Natural killer cell (primary cell): ENCODE measurements at places on chromosomes 5 and 9. TPM values are rescaled to one million over a fixed set of nuclear protein-coding genes. Genes with fewer than 3 reads are reported as not detected.

DNA sequence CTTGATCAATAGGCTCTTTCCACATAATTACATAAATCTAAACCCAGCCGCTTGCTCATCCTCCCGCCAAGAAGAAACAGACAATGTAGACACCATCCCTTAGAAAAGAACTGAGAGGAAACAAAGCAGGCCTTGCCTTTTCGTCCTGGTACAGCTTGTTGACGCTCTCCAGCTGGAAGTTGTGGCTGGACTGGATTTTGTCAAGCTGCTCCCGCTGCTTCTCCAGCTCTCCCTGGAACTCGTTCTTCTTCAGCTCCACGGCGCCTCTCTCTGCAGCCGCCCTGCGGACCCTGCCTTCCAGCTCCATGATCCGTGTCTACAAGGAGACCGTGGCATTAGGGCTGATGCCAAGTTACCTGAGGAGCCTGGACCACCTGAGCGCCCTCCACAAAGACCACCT is 22.1 kb downstream of the GOLM1 start:
- H3K27me3 ChIP-seq = no peaks in the 10 kb centered on the region
- no peak overlapping the region for H3K4me3 ChIP-seq
- H3K27ac ChIP-seq = no peak overlapping the region
- no peak for DNase-seq
- H3K36me3 ChIP-seq = no peaks in the 10 kb centered on the region

- H3K4me3 ChIP-seq = no peak overlapping the region
- no peaks in the 10 kb centered on the region for H3K36me3 ChIP-seq
Observed at GRCh38 chr5:76788362-76788761, 30.5 kb upstream of the F2RL1 start.

Gene GMCL2
- total RNA-seq = not detected

DNA sequence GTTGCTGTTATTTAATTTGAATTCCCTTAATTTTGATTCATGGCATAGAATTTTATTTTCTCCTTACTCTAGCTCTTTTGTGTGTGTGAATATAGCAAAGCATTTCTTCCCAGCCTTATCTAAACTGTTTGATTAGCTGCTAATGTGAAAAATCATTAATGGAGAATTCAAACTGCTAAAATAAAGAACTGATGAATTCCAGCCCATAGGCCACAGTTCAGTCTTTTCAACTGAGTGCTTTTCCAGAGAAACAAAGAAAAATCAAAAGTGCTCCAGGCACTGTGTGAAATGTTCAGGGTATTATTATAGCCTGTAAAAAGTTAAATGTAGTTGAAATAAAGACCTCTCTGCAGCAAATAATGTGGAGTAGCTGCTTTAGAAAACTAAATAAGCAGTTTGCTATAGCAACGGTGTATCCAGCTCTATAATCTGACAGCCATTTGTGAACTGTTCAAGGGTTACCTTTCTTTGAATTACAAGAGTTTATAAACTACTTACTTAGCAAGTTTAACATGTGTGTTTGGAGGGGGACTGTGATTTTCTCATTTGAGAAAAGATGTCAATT is 123.8 kb downstream of the GIN1 start:
- DNase-seq = no peak
- no peaks in the 10 kb centered on the region for H3K27me3 ChIP-seq
- H3K4me1 ChIP-seq = no peaks in the 10 kb centered on the region
- H3K4me3 ChIP-seq = no peak overlapping the region

GRCh38 chr5:146725025-146725424 is 153.5 kb downstream of the PPP2R2B start:
- no peaks in the 10 kb centered on the region for H3K27me3 ChIP-seq
- DNase-seq = no peak
- no peaks in the 10 kb centered on the region for H3K4me1 ChIP-seq
- H3K36me3 ChIP-seq = no peaks in the 10 kb centered on the region
- H3K4me3 ChIP-seq = no peak overlapping the region
- no peak overlapping the region for H3K27ac ChIP-seq

GRCh38 chr5:53882006-53882675 is 321.7 kb downstream of the NDUFS4 start:
- DNase-seq = no peak
- no peak overlapping the region for H3K4me3 ChIP-seq
- H3K27me3 ChIP-seq = no peaks in the 10 kb centered on the region

- peaks cover 14% of the 10 kb centered on the region for H3K4me1 ChIP-seq
- DNase-seq = peak; percentile 28
- H3K27ac ChIP-seq = no peak overlapping the region
- no peak overlapping the region for H3K4me3 ChIP-seq
Observed at GRCh38 chr9:77982581-77983319, 48.9 kb downstream of the GNAQ start.

DNA sequence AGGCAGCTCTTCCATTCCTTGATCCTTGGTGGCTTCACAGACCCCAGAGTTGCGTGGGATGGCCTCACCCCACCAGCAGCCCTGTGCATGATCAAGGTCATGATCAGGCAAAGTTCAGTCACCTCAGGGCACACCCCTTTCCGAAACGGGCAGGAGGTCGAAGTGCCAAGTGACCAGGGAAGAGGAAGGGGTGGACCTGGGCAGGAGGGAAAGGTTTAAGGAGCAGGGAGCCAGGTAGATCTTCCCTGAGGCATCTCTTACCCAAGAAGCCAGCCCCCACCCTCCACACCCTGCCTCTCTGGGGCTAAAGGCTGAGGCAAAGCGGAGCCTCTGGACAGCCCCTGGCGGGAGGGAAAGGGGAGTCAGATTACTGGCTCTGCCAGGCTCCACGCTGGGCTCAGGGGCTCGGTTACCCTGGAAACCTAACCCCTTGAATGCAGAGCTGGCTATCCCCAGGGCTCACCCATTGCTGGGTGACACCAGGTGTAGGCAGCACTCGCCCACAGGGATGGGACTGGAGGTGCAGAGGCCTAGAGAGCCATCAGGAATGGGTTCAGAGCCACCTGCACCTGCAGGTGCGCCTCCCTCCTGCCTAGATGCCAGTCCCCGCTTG is 3.6 kb downstream of the MGAT4B start:
- peaks cover 12% of the 10 kb centered on the region for H3K36me3 ChIP-seq
- no peak for DNase-seq
- H3K4me3 ChIP-seq = no peak overlapping the region
- H3K27me3 ChIP-seq = no peaks in the 10 kb centered on the region

DNA sequence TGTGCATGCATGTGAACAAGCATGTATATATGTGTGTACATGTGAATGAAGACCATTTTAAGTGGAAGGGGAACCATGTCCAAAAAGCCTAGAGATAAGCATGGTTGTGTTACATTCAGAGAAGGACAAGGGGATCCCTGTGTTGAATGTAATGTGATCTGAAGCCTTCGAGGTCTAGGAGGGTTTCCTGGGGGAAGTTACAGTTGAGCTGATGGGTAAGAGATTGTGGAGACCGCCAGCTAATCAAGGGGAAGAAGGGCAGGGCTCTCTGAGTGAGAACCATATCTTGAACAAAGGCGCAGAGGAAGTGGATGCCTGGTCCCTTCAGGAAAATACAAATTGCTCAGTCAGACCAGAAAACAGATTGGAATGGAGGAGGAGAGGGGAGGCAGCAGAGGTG is 45.5 kb upstream of the TNFSF15 start:
- no peaks in the 10 kb centered on the region for H3K36me3 ChIP-seq
- no peak overlapping the region for H3K4me3 ChIP-seq
- no peaks in the 10 kb centered on the region for H3K27me3 ChIP-seq
- H3K4me1 ChIP-seq = no peaks in the 10 kb centered on the region
- no peak for DNase-seq

Gene ADAMTS16
- not detected for total RNA-seq

DNA sequence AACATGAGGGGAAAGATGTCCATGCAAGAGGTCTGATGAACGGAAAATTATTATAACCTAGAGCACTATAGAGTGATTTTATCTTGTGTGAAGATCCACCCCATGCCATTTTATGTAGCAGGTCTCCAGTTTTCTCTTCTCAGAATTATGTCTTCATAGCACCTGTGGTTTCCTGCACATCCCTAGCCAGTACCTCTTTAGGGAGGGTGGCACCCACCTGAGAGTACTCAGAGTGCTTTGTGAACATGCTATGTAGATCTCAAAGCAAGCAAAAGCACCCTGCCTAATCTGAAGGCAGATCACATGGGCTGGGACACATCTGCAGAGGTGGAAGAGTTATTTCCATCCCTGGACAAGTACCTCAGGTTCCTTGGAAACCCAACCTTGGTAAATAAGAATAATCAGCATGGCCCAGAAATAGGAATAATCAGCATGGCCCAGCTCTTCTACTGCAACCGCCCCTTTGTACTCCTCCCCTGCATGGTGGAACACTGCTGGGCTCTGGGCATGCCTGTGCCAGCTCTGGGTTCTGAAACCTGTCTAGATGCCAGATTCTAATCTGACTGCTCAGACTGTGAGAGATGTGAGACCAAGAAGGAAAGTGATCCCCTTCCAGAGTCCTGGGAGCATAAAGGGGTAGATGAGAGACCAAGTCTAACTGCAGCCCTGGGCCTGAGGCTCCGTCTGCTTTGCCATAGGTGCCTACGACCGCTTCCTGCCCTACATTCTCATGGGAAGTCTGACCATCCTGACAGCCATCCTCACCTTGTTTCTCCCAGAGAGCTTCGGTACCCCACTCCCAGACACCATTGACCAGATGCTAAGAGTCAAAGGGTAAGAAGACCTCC is 23.7 kb downstream of the SLC22A5 start:
- peaks cover 9% of the 10 kb centered on the region for H3K4me1 ChIP-seq
- H3K36me3 ChIP-seq = peaks cover 6% of the 10 kb centered on the region
- no peak overlapping the region for H3K27ac ChIP-seq
- no peak for DNase-seq
- no peak overlapping the region for H3K4me3 ChIP-seq

DNA sequence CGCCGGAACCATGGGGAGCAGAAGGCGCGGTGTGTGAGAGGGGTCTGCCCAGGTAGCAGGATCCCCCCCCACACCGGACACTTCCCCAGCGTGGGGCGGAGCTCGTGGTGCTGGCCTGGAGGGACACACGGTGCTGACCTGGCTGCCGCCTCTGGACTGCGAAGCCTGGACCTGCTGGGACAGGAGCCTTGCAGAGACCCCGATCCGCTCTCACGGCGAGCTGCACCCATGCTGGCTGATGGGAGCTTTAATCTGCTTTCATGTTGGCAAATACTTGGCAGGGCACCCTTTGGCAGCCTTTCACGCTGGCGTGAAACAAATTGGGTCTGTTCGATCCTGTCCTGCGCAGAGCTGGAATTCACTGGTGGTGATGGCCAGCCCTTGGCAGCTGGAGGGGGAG is 7.4 kb downstream of the NKD2 start:
- no peaks in the 10 kb centered on the region for H3K4me1 ChIP-seq
- no peak overlapping the region for H3K4me3 ChIP-seq
- H3K36me3 ChIP-seq = no peaks in the 10 kb centered on the region

Gene LCN2
- total RNA-seq = not detected

Gene C5orf52
- not detected for total RNA-seq

DNA sequence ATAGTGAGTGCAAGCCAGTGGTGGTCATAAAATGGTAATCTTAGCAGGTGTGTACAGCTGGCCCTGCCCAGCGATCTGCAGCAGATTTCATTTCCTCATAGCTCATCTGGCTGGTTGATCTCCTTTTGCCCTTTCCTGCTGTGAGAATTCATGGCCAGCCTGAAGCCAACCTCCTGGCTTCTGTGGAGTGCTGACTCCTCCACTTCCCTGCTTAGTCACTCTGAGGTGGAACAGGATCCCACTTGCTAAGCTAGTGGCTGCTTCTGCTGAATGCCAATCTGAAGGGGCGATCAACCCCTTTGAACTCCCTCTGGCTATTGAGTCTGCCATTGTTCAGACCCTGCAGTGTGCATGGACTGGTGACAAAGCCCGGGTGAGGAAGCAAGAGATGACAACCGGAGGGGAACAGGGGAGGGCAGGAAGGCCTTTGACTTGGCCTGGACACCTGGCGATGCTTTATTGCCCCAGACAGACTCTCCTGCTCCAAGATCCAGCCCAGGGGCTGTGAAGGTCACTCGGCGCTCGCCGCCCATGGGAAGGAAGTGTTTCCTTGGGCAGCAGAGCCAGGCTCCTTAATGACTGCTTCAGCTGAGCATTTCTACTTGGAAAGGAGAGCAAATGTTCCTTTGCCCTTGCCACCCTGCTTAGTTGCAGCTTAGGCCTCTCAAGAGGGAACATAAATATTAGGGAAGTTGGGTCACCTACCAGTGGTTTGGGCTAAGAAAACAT is 341.1 kb downstream of the ZSWIM6 start:
- H3K27me3 ChIP-seq = no peaks in the 10 kb centered on the region
- no peak overlapping the region for H3K27ac ChIP-seq
- no peak for DNase-seq
- peaks cover 5% of the 10 kb centered on the region for H3K4me1 ChIP-seq
- no peak overlapping the region for H3K4me3 ChIP-seq

DNA sequence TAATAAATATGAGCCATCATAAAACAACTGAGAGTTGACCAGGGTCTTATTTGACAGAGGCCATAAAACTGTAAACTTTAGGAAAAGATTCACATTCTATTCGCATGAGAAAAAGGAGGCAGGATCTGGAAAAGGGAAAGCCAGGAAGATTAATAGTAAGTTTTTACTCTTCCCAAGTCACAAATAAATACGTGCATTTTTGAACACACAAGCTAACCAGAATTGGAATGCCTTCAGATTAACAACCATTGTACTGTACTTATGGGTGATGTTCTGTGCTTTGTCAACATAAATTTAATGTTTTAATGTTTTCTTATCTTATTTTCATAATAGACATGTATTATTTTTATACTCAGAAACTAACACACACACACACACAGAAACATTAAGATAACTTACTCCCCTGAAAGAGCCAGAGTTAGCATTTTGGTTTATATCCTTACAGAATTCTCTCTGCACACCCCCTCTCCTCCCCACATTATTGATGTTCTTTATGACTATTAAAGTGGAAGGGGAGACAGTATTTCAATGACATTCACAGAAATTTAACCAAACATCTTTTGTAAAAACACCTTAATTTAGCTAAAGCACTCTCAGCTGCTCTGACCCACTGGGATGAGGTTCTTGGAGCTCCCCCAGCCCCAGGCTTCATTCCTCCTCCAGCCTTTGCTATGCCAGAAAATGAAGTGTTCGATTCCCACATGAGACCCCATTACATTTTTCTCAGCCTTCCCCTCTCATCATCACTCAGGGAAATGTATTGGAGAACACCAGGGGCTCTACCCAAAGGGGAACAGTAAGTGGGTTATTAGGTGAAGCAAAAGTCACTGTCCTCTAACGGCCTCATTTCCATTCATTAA is 155.5 kb downstream of the ESM1 start:
- DNase-seq = no peak
- H3K27ac ChIP-seq = no peak overlapping the region
- peaks cover 10% of the 10 kb centered on the region for H3K4me1 ChIP-seq
- H3K27me3 ChIP-seq = no peaks in the 10 kb centered on the region
